ENCODE measurements at places on chromosomes 4 and X.

GRCh38 chr4:113801882-113802281 is 40.3 kb upstream of the CAMK2D start:
- no peak for DNase-seq

DNA sequence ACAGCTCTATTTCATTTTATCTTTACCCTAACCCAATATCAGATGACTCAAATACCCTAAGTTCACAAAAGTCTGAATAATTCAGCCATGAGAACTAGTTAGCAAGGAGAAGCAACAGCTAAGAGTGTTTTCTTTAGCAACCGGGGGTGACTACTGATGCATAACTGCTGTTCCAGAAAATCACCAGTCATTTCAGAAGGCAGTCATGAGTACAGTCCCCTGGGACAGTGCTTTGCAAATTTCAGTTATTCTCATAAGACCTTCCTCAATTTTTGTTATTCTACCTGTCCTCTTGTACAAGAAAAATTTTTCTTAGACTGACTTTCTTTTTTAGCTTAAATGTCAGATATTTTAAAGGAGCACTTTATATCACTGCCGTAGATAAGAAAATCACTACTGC is 16.4 kb downstream of the BANK1 start:
- no peak for DNase-seq

GRCh38 chr4:38030023-38030422 is 69.8 kb downstream of the PTTG2 start:
- DNase-seq, result no peak

GRCh38 chrX:139533444-139533843 is 2.9 kb downstream of the F9 start:
- no peak for DNase-seq

- DNase-seq, result no peak
Measured at GRCh38 chrX:134388161-134389109, 71.5 kb upstream of the HPRT1 start.

- DNase-seq, result no peak
Measured at GRCh38 chrX:2517055-2517454, 16.3 kb upstream of the DHRSX start.

DNA sequence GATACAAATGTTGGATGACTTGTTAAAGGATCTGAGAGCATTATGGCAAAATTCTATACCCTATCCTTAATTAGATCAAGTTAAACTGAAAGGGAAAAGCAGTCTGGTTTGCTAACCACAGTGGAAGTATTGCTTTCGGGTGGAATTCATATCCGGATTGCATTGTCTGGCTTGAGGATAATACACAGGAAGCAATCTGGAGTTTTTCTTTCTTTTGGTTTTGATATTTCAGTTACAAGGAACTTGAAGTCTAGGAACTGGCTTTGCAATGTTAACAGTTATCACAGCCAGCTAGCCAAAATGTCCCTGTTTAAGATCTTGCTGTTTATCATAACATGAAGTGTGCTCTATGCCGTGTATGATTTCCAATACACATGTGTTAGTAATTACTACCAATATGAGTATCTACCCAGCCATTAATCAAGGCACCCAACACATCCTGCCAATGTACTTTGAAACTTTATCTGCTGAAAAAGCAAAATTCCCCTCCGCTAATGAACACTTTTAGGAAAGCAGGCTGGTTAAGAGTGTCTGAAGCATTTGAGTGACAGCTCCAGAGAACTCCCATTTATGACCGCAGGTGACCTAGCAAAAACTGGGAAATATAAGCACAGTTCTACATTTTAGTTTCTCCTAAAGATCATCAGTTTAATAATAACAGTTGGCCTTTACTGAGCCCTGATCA is 146.4 kb downstream of the PALLD start:
- no peak for DNase-seq

GRCh38 chrX:149461746-149462145 is 43.4 kb downstream of the IDS start:
- no peak for DNase-seq

GRCh38 chrX:136122207-136122606 is 25.1 kb upstream of the FHL1 start:
- no peak for DNase-seq

DNA sequence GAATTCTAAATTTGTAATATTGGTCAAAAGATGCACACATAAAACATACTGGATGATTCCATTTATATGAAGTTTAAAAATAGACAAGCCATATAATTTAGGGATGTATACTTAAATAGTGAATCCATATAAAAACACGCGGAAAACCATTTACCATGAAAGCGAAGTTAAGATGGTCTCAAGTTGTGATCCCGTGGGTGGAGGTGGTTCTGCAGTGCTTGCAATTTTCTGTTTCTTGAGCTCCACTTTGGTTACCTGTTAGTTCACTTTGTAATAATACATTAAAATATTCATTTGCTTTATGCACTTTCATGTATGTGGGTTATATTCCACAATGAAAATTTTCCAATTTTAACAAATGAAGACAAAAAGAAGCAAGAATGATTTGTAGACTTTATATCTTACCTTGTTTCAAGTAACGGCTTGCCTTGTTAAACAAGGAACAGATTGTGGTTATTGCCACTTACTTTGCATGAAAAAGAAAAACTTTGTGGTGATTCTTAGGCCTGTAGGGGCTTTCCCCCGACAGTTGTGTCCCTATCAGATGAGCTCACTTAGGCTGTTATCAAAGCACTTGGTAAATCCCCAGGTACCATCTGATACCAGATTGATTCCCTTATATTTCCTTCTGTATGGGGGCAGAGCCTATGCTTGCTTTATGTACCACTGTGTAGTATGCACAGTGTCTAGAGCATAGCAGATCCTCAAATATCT is 12.2 kb downstream of the UCP1 start:
- peak; percentile 24 for DNase-seq

- DNase-seq, result no peak
Measured at GRCh38 chr4:66766557-66766956, 778.7 kb downstream of the CENPC start.

- peak; percentile 19 for DNase-seq
Measured at GRCh38 chr4:25993395-25994185, 79.6 kb downstream of the SMIM20 start.

DNA sequence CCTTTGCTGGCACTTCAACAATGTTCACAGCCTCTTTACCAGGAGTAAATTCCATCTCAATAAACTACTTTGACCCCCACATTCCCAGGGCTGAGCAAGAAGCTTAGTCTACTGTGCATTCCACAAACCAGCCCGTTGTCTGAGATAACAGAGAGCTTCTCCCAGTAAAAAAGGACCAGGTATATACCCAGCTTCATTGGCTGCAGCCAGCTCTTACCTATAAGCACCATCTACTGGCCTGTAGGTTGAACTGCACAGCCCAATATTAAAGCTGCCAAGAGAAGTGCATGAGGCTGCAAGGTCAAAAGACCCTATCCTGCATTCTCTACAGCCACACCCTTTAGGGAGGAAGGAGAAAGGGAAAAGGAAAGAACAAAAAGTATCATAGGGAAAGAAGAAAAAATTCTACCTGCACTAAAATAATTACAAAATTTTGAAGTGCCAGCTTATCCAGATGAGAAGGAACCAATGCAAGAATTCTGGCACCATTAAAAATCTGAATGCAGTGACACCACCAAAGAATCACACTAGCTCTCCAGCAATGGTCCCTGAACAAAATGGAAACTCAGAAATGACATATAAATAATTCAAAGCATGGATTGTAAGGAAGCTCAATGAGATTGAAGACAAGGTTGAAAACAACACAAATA is 45.7 kb upstream of the INTU start:
- DNase-seq, result no peak

DNA sequence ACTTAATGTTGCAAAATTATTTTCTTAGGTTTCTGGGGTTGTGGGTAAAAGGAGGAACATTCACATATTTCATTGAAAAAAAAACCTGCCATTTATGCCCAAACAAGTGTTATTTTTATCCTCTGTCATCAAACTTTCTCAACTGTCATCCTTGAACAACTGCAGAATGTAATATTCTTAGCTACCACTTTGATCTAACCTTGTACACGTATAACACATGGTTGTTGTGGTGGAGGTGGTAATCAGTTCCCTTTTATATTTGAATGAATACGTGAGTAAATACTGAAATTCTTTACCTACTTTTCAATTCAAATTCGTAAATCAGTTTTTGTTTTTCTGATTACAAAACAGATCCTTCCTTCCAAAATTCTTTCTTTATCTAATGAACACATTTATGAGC is 3.8 kb upstream of the AMMECR1 start:
- no peak for DNase-seq

DNA sequence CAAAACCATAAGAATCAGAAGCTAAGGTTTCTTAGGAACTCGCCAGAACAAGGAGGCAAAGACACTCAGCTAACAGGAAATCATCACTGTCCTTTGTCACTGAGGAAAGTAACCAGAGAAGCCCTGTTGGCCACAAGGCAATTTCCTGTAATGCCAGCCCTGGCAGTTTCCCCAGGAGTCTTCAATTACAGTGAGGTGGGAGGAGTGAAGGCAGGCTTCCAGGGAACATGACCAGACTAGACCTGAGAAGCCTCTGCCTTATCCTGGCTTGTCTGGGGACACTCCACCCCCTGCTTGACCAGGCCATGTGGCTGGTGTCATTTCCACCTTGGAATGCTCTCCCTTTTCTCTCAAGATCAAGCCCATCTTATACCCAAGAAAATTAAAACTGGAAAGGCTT is 125.3 kb downstream of the COL4A6 start:
- DNase-seq, result no peak

DNA sequence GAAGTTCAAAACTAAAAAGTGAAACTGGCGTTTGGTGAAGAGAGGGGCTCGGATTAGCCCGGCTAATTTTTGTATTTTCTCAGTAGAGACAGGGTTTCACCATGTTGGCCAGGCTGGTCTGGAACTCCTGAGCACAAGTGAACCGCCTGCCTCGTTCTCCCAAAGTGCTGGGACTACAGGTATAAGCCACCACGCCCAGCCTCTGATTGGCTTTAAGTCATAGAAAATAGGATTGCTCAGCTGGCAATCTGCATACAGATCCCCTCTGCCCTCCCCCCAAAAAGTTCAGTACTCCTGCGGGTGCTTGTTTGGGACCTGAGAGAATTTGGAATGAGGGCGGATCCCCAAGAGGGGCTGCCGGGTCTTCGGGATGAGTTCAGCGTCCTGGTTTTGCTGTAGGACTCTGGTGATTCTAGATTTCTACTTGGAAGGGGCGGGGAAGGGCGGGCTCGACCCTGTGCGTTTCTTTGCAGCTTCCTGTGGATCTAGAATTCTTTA is 537 bp upstream of the PRKX start:
- no peak for DNase-seq

- DNase-seq, result no peak
Measured at GRCh38 chrX:133175162-133175561, 43.0 kb downstream of the TFDP3 start.

GRCh38 chr4:31104577-31104976 is 384.4 kb downstream of the PCDH7 start:
- DNase-seq, result no peak

- DNase-seq, result no peak
Measured at GRCh38 chr4:182048871-182049270, 194.3 kb upstream of the TENM3 start.

DNA sequence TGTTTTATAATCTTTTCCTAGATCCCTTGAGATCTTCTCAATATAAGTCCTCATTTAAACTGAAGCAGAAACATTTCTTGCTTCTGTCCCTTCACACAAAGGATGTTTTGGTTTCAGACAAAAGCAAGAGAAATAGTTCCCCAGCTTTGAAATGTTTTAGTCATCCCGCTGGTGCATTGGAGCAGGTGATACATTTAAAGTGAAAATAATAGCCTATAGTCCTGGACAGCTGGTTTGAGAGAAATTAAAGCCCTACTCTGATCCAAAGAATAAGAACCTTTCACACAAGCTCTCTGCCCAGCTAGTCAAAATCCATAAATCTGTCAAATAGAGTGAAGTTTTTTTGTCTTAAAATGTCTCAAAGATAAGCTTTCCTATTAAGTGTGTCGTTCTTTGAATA is 79.4 kb downstream of the LUZP4 start:
- no peak for DNase-seq

GRCh38 chrX:135944486-135944885 is 29.3 kb downstream of the MMGT1 start:
- no peak for DNase-seq

- no peak for DNase-seq
Measured at GRCh38 chr4:156596026-156596425, 375.6 kb downstream of the PDGFC start.

GRCh38 chr4:42412251-42412650 is 15.0 kb downstream of the SHISA3 start:
- no peak for DNase-seq

DNA sequence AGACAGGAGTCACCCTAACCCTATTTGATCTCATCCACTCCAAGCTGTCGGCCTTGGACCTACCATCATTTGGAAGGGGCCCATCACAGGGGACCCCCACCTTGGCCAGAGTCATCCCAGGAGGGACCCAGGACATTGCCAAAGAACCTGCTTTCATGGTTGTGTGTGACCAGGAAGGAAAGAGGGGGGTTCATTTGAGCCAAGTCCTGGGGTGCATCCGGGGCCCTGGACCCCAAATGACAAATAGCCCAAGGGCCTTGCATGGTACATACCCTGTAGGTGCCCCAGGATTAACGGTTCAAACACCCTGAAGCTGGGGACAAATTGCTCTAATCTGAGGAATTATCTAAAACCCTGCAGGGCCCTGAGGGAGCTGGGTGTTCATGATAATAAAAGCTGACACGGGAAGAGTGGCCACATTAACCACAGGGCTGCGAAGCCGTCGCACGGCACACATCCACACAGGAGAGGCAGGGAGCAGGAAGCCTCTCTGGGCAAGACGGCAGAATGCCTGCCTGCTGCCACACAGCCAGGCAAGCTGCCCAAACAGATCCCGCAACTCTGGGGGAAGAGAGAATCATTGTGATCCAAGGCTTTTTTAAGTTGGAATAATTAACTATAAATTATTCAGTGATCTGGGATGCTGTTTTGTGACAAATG is 28.2 kb upstream of the PPP2R2C start:
- no peak for DNase-seq

- no peak for DNase-seq
Measured at GRCh38 chrX:47278691-47279090, 45.9 kb downstream of the USP11 start.

GRCh38 chr4:55078987-55079386 is 46.4 kb downstream of the KDR start:
- DNase-seq, result no peak

GRCh38 chrX:133570549-133570948 is 155.3 kb upstream of the GPC4 start:
- no peak for DNase-seq

- no peak for DNase-seq
Measured at GRCh38 chr4:109429545-109429944, 4.1 kb upstream of the SEC24B start.

DNA sequence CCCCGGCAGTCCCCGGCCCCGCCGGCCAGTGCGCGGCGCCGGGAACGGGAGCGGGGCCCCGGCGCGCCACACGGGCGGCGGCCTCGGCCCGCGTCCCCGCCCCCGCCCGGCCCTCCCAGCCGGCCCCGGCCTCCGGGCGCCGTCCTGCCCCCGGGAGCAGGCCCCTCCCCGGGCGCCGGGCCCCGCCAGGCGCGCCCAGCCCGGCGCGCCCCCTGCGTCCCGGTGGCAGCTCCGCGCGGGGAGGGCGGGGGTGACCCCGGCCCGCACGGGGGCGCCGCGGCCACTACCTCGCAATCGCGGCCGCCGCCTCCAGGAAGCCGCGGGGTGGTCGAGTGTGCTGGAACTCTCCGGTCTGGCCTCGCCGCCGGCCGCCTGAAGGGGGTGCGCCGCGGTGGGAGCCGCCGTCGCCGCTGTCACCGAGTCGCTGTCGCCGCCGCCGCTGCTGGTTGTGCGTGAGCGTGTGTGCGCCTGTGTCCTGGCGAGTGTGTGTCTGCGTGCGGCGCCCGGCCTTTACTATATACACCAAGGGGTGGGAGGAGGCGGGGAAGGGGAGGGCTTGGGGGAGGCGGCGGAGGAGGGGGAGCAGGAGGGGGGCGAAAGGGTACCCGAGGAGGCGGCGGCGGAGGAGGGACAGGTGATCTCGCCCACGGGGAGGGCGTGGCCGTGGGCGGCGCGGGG is at the start of gene RAI2:
Gene RAI2 (minus strand): TSS at position 488 of the 678 bp plus-strand sequence. CDS start 59,288 bp downstream, outside the sequence.
- peak; percentile 24 for DNase-seq

Measured in activated naive CD4-positive, alpha-beta T cell treated with anti-CD3 and anti-CD28 coated beads, Interleukin-2, amount 50 U/mL, for 16 hours (primary cell).